Left ventricle myocardium inferior (tissue), 1 donor: ENCODE measurements at places on chromosomes 13 and 19. TPM values are rescaled to one million over a fixed set of nuclear protein-coding genes. Genes with fewer than 3 reads are reported as not detected.

The PINLYP gene
- 1.0 TPM for total RNA-seq

The ZNF616 gene
- total RNA-seq, result 5.6 TPM

The KLK12 gene
- not detected for total RNA-seq

The FXYD1 gene
- total RNA-seq, result 509 TPM

The ZNF468 gene
- total RNA-seq, result 8.3 TPM

The TSEN34 gene
- total RNA-seq, result 16.2 TPM

The ZNF223 gene
- total RNA-seq, result 2.9 TPM

The ZNF813 gene
- 1.8 TPM for total RNA-seq

The CALR3 gene
- not detected for total RNA-seq

The SHISA7 gene
- not detected for total RNA-seq

The LCP1 gene
- 14.1 TPM for total RNA-seq

The KIR2DL4 gene
- not detected for total RNA-seq

The PSG5 gene
- not detected for total RNA-seq

The GRAMD1A gene
- total RNA-seq, result 26.2 TPM

The NKPD1 gene
- total RNA-seq, result 0.05 TPM

The FLT3 gene
- 0.05 TPM for total RNA-seq

The SPACA4 gene
- total RNA-seq, result not detected

The PRX gene
- total RNA-seq, result 3.3 TPM

The ATP4A gene
- total RNA-seq, result not detected

The CCDC169 gene
- 0.69 TPM for total RNA-seq

The MVB12A gene
- 19.6 TPM for total RNA-seq

The ZNF525 gene
- total RNA-seq, result 4.3 TPM

The KCNK6 gene
- 4.2 TPM for total RNA-seq

The ATP7B gene
- total RNA-seq, result 3.8 TPM

The FCHO1 gene
- 0.71 TPM for total RNA-seq

The CEACAM5 gene
- 0.19 TPM for total RNA-seq

The URAD gene
- total RNA-seq, result not detected

The DAND5 gene
- 12.7 TPM for total RNA-seq

The IL12RB1 gene
- total RNA-seq, result 0.44 TPM

The FTL gene
- 834 TPM for total RNA-seq

The F7 gene
- not detected for total RNA-seq

The PPP1R15A gene
- 76.4 TPM for total RNA-seq

The KLK5 gene
- total RNA-seq, result not detected

The KRTDAP gene
- total RNA-seq, result not detected

The SRRM5 gene
- 0.30 TPM for total RNA-seq

The NXNL1 gene
- 0.33 TPM for total RNA-seq

The ZNF737 gene
- 4.2 TPM for total RNA-seq

The CD320 gene
- 31.8 TPM for total RNA-seq

The MTUS2 gene
- 101 TPM for total RNA-seq

The PSG2 gene
- total RNA-seq, result not detected

The PDE4A gene
- 20.0 TPM for total RNA-seq

The ZNF506 gene
- total RNA-seq, result 10.0 TPM

The C3 gene
- 133 TPM for total RNA-seq

The GPR183 gene
- 1.7 TPM for total RNA-seq

The ZBTB32 gene
- not detected for total RNA-seq

The SDHAF1 gene
- total RNA-seq, result 10.3 TPM

The ZNF765 gene
- 4.0 TPM for total RNA-seq

The ZFP14 gene
- total RNA-seq, result 2.8 TPM

The WDR87 gene
- total RNA-seq, result not detected

The SULT2A1 gene
- not detected for total RNA-seq

The FFAR3 gene
- not detected for total RNA-seq

The CYP4F2 gene
- total RNA-seq, result not detected

The C19orf38 gene
- 0.47 TPM for total RNA-seq

The TBXA2R gene
- 2.3 TPM for total RNA-seq

The SIGLEC8 gene
- total RNA-seq, result 0.16 TPM
